ENCODE measurements at places on chromosomes 7 and 10.

- peak; percentile 90 for DNase-seq
These were observed 153.4 kb upstream of the KLF14 start for GRCh38 chr7:130887182-130887956.

DNA sequence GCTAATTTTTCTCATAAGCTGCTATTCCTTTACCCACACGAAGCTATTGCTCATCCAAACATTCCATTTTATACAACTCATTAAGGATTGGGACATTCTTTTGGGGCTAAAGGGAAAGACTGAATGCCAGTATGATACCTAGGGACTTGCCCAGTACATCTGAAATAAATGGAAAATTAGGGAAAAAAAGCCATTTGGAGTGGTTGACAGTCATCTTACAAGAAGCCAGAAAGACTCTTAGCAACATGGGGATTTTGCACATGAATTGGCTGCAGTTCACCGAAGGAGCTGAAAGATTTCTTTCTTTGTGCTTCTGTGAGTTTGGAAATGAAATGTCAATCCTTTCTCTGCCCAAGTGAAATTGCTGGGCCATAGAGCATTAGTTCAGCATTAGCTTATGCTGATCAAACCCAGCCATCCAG is 43.3 kb upstream of the MTURN start:
- DNase-seq, result peak; percentile 86

DNA sequence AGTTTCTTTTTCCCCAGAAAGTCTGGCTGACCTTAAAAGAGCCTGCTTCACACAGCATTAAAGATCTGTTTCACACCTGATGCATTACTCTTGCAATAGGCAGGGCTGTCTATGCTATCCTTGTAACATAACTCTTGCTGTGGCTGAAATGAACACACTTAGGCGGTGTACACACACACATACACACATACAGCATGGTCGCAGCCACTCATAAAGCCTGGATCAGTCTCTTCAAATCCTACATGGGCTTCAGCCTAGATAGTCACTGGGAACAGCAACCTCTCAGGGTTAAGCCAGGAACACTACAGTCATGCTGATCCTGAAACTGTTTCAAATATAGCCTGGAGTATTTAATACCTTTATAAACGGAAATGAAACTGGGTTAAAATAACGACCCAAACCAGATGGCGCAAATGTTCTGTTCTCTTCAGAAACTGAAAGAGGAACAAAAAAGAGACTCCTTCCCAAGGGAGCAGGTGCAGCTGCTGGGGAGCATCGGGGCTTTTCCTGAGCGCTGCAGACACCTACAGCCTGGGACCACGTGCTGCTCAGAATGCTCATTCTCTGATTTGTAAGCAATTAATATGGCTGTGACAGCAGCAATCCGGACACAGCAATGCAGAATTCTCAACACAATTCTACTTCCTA is 61.0 kb upstream of the SFMBT2 start:
- no peak for DNase-seq

- DNase-seq, result peak; percentile 94
These were observed 639.8 kb upstream of the FZD8 start for GRCh38 chr10:36281831-36282331.

DNA sequence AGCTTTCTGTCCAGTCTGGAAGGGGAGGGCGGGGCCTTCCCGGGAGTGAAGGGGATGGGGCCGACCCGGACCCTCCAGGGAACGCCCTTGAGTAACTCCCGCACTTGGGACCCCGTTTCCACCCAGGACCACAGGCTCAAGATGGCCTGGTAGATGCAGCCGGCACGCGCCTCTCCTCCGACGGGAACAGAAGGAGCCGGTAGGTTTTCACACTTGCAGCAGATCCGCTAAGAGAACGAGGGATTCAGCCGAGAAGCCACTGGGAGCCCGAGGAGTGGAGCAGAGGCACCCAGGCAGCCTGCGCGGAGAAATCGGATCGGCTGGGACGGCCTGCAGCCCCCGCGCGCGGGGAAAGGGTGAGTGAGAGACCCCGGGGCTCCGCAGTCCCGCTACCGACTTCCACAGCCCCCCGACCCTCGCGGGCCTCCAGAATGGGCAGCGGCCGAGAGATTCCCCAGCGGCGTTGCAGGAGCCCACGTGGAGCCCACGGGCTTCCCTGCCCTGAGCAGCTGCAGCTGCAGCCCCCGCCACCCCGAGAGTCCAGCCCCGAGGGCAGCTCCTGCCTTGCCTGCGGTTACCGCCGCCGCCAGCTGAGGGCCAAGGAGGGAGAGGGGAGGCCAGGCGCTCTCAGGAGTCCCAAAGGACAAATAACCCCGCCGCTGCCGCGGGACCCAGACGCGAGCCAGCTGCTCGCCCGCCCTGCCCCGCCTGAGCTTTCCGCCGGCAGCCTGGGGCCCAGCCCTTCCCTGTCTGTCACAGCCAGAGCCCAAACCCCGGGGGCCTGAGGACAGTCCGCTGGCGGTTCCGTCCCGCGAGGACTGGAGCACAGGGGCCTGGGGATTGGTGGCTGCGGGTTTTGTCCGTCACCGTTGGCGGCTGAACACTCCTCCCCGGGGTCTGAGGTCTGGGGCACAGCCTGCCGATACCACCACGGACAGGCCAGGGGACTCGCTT is 21.8 kb downstream of the IFT22 start:
- DNase-seq, result no peak

- peak; percentile 40 for DNase-seq
These were observed 8.7 kb downstream of the ECD start for GRCh38 chr10:73159038-73159648.

DNA sequence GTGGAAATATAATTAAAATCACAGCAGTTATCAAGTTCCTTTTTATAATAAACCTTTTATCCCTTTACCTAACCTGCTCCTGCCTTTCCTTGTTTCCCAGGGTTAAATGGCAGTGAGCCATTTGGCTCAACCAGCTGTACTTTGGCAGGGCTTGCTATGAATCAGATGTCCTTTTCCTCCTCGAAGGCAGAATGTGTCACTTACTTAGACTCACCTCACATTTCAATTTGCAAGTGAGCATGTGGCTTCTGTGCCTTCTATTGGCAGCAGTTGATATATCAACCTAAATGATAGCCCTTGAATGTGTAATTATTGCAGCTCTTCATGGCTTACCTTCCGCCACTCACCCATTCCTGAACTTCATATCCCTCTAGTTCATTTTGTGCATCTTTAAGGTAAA is 301.7 kb downstream of the CSTF2T start:
- DNase-seq, result peak; percentile 35

GRCh38 chr7:4080954-4081353 is 601.1 kb upstream of the FOXK1 start:
- no peak for DNase-seq

DNA sequence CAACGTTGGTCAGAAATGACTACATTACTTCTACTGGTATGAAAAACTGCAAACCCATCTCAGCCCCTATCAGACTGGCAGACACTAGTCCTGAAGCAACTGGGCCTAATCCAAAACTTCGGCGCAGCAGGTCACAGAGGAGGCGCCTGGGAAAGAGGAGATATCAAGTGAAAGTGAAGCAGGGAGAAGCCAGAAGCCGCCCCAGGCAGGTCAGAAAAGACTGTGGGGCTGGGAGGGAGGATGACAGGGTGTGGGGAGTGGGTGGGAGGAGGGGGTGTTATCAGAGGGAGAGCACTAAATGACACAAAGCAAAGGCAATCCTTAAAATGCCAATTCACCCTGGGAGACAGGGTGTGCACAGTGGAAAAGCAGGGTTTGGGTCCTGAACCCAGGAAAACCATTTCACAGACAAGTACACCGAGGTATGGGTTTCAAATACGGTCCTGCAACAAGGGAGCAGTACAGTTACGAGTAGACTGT is 731 bp downstream of the CHCHD3 start:
- DNase-seq, result peak; percentile 7

GRCh38 chr7:36018816-36019484 is 134.1 kb upstream of the EEPD1 start:
- DNase-seq, result no peak

DNA sequence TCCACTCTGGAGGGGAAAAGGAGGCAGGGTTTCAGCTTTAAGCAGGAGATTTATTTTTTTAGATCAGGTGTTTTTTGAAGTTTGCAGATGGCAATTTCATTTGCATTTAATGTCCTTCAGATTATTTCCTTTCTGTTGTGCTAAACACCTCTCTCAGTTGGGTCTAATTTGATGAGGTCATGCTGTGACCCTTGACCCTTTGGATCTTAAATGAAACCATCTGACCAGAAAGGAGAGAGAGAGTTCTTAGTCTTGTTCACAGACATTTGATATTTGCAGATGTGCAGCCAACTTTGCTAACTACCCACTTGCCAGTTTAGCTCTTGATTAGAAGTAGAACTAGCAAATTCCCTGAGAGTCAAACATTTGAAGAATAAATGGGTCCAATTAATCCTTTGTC is 101.5 kb upstream of the RAB11FIP2 start:
- DNase-seq, result no peak

- DNase-seq, result no peak
These were observed 79.7 kb downstream of the CPVL start for GRCh38 chr7:29066641-29067040.

- peak; percentile 26 for DNase-seq
These were observed 17.6 kb downstream of the BCCIP start for GRCh38 chr10:125840955-125841354.

DNA sequence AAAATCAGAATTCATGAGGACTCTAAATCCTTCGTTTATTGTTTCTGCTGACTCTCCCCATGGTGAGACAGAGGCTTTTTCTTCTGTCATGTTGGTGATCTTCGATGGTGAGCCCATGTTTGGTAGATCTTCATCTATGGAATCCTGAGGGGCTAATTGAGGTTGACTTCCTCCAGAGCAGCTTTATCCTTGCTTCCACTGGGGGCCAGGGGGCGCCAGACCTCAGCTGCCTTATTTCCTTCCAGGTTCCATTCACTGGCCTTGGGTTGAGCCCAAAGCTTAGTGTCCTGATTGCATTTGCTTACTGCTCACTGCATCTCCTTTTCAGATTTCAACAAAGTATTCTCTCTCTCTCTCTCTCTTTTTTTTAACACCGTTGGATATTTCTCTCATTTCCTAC is 80.7 kb downstream of the GCC1 start:
- peak; percentile 16 for DNase-seq

DNA sequence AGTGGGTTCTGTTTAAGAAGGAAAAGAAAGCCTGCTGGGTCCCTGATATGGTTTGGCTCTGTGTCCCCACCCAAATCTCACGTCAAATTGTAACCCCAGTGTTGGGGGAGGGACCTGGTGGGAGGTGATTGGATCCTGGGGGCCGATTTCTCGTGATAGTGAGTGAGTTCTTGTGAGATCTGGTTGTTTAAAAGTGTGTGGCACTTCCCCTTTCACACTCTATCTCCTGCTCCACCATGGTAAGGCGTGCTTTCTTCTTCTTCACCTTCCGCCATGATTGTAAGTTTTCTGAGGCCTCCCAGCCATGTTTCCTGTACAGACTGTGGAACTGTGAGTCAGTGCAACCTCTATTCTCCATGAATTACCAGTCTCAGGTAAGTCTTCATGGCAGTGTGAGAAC is 42.6 kb downstream of the INPP5A start:
- no peak for DNase-seq

- DNase-seq, result no peak
These were observed 197.6 kb upstream of the INHBA start for GRCh38 chr7:41900532-41900931.

GRCh38 chr7:28112012-28112411 is 68.6 kb downstream of the JAZF1 start:
- no peak for DNase-seq

- peak; percentile 47 for DNase-seq
These were observed 36.2 kb upstream of the GTF2IRD1 start for GRCh38 chr7:74417419-74417971.

GRCh38 chr10:15844517-15844916 is 15.8 kb downstream of the MINDY3 start:
- DNase-seq, result no peak

- DNase-seq, result no peak
These were observed 39.0 kb downstream of the HIPK2 start for GRCh38 chr7:139738772-139739171.

DNA sequence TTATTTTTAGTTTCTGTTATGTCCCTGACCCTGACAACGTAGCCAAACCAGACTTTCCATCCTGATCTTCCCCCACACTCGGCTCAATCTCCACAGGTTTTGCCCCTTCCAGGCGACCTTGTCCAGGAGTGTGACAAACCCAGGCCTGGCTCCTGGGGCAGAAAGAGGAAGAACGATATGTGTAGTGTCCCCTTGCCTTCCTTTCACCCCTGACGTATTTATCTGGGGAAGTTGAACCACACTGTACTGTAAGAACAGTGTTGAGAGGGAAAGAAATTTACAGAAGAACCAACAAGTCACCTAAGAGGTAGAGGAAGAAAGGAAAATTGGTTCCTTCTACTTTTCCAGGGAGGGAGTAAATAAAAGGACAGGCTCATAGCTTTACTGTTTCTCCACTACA is 158.0 kb downstream of the VTI1A start:
- DNase-seq, result no peak

- no peak for DNase-seq
These were observed 187.5 kb downstream of the GRID1 start for GRCh38 chr10:86179153-86179524.

DNA sequence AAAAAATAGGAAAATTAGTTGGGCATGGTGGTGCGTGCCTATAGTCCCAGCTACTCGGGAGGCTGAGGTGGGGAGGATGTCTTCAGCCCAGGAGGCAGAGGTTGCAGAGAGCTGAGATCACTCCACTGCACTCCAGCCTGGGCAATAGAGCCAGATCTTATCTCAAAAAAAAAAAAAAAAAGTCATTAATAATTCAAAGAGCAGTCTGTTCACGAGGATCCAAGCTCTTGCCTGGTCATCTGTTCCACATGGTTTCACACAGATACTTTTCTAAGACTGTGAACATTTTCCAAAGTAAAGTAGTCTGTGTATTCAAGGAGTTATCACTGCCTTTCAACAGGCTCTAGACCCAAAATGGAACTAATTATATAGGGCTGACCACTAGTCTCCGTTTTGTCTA is 86.9 kb downstream of the ZNF277 start:
- DNase-seq, result no peak

- no peak for DNase-seq
These were observed 5.5 kb upstream of the GNB2 start for GRCh38 chr7:100668069-100668449.

DNA sequence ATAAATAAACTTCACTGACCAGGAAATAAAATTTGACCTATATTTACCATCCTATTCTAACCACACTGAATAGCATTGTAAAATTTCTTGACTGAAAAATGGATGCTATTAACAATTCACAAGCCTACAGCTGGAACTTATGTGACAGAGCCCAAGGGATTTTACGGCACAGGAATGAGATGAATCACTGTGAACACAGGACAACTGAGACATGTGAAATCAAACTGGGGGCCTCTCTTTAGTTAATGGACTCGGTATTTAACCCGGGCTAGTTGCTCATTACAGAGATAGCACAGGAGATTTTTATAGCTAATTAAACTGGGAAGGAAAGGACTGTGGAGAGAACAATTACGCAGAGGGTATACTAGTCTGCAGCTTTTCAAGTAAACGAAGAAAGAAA is 100.6 kb downstream of the MICU1 start:
- no peak for DNase-seq
